ENCODE measurements at places on chromosomes 2 and 18.

- DNase-seq: peak; percentile 66
Observed at GRCh38 chr2:217866457-217866856, 136.3 kb downstream of the TNS1 start.

DNA sequence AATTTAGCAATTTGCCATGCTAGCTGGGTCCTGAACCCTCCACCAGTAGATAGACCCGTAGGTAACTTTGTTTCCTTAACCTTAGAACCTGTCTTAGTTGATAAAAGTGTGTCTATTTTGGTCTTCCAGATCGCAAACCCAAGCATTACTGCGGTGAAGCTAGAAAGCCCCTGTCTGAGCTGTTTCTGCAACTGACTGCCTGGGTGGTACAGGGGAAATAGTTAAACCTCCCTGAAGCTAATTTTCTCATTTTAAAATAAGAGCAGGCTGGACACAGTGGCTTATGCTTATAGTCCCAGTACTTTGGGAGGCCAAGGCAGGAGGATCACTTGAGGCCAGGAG lies 101.7 kb upstream of the MSH2 start:
- DNase-seq: no peak

GRCh38 chr2:108853421-108853820 lies 66.8 kb downstream of the CCDC138 start:
- DNase-seq: no peak

- DNase-seq: no peak
Observed at GRCh38 chr2:178191511-178191910, 2.8 kb upstream of the OSBPL6 start.

Data from left kidney (tissue), 8 donors.